ENCODE measurements at places on chromosomes 12 and 14.

- no peak for DNase-seq
Measured at GRCh38 chr14:98607341-98607910, 664.6 kb downstream of the BCL11B start.

DNA sequence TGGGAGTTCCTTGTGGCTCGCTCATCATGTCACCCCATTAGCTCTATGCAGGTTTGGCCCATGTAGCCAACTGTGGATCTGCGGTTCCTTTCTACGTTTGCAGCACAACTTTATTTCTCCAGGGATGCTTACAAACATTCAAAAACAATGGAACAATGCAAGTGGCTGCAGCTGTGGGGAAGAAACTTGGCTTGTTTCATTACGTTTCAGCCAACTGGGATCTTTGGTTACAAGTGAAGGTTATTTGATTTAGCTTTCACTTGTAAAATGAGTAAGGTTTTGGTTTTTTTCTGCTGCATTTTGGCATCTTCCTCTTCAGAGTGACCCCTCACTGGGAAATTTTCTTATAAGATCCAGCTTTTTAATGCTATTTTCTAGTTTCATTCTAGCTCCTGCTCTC, 105.9 kb downstream of the PLXNC1 start:
- DNase-seq: no peak

DNA sequence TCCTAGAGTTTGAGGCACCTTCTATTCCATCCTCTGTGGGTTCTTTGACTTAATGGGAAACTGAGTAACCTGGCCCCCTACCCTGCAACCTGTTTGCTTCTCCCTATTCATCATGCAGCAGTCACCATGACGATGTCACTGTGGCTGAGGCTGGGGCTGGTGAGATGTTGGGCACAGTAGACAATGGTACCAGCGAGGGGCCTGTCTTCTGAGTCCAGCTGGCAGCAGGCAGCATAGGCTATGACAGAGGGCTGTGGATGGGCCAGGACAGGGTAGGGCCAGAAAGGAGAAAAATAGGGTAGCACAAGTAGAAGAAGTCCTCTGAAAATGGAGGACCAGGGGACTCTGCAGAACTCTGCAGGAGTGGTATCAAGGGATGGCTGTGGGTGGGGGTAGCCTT, 2.0 kb downstream of the CIROP start:
- no peak for DNase-seq

GRCh38 chr12:25156061-25156460, 38.9 kb downstream of the DNAI7 start:
- peak; percentile 7 for DNase-seq

DNA sequence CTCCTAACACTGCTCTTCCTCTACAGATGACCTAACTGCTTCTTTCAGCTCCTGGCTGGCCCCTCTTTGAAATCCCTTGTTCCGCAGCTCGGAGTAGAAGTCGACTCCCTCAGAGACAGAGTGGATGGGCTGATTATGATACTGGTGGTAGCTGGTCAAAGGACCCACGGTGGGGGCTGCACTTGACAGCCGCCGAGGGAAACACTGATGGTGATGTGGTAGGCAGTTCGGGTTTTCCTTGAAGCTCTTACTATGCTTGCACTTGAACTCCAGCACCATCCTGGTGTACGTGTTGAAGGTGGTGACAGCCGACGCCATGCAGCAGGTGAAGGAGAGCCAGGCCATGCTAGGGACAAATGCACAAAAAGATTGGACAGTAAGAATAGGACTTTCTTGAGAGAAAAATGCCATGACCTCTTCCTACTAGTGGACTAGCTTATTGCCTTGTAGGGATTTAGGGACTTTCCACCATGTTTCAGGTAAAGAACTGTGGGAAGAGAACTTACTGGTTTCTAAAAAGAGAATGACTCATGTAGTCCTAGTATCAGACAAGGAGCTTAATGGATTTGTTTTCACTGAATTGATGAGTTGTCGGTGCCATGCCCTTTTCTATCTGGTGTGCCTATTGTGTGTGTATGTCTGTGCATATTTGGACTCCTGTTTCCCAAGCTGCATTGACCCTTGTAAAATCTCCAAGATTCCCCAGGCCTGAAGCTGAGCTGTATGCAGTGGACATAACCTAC, 18.4 kb downstream of the GSG1 start:
- no peak for DNase-seq

DNA sequence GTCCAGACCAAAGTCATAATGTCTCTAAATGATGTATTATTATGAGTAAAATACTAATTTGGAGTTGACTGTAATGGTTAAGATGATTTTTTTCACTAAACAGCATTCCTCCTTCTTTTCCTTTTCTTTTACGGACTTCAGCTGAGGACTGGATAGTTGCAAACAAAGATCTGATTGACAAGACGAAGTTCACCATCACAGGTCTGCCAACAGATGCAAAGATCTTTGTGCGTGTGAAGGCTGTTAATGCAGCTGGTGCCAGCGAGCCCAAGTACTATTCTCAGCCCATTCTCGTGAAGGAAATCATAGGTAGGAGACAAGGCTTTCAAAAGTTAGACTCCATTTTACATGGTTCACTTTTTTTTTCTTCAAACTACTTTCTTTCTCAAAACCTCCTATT, 29.8 kb upstream of the CHPT1 start:
- no peak for DNase-seq

GRCh38 chr12:102033991-102034745, 27.6 kb downstream of the WASHC3 start:
- no peak for DNase-seq

GRCh38 chr12:21526053-21526452, at the start of gene SPX:
Gene SPX (plus strand): TSS chr12:21526296. CDS start chr12:21526473, 177 bp downstream.
- DNase-seq: no peak

DNA sequence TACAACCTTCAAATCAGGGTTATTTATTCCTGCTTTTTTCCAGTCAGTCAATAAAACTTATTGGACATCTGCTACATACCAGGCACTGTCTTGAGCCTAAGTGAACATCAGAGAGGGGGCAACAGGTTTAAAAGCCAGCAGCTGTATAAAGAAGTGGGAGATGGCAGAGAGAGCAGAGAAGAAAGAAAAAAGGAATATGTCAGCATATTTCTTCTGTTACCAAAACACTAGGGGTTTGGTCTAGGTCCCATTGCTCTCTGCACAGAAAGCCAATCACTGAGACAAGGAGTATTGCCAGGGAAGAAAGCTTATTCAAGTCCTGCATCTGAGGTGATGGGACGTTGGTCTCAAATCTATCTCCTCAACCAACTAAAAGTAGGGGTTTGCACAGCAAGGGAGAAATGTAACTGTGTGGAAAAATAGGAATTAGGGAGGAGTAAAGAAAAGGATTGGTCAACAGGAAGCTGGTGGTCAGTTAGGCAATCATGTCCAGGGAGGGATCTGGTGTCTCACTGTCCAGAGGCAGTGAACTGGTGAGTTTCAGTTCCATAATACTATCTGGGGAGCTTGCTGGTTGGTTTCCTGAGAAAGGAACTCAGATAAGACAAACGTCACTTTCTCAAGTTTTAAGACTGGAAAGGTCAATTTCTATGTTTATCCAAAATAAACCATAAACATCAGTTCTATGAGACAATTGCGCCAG, 107.5 kb downstream of the PHLDA1 start:
- no peak for DNase-seq

GRCh38 chr12:75289753-75290152, 40.4 kb downstream of the CAPS2 start:
- no peak for DNase-seq

DNA sequence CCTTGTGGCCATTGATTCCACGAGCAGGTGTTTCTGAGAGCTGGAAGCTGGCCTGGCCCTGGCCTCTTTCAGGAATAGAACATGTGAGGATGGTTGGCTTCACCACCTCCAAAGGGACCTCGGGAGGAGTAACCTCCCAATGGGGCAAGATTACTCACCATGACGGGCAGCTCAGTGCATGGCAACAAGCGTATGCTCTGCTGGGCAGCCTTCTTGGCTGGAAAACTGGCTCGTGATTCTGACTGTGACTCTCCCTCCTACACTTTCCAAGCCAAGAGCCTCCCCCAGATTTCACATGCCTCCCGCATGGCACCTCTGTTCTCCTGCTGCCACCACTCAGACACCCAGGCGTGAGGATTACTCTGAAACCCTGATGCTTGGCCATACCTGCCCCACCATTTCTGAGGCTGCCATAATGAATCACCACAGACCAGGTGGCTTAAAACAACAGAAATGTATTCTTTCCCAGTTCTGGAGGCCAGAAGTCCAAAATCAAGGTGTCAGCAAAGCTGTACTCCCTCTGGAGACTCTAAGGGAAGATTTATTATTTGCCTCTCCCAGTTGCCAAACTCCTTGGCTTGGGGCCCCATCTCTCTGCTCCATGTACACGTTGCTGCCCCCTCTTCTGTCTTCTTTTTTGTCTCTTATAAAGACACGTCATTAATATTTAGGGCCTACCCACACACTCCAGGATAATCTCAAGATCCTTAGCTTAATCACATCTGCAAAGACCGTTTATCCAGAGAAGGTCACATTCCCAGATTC, 215.9 kb downstream of the CHST11 start:
- no peak for DNase-seq

DNA sequence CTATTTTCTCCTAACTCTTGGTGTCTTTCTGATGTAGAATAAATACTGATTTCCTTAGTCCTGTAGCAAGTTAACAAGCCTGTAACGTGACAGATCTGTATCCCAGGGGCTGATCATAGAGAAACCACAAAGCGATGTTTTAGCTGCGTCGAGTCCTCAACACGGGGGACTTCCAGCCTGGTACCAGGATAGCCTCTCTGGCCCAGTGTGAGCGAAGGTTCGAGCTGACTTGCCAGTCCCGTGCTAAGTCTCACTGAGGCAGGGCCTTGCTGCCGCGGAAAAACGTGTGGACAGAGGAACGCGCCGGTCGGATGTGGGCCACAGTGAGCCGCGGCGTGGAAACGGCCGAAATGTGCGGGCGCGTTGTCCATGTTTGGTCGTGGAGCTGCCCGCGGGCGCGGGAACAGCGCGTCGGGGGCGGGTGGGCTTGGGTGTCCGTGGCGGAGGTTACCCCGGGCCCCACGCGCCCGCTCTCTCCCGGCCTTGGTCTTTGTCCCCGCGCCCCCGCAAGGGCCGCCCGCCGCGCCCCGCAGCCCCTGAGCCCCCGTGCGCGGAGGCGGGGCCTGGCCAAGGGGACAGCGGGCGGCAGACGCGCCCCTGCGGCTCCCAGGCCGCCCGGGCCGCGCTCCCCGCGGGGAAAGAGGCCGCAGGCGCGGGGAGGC, 531 bp upstream of the EML1 start:
- no peak for DNase-seq

- DNase-seq: no peak
Measured at GRCh38 chr14:92495027-92495426, 18.6 kb upstream of the RIN3 start.

DNA sequence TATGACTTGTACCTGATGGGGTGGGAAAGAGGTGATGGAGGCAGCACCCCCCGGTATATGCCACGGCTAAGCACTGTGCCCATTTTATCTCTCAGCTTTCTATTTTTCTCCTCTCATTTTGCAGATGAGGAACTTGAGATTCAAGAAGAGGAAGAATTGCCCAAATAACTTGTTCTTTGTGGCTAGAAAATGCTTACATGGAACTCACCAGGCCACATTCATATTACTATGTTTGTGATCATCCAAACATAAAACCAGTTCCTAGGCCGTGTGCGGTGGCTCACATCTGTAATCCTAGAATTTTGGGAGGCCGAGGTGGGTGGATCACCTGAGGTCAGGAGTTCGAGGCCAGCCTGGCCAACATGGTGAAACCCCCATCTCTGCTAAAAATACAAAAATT, 14.5 kb upstream of the PSMD9 start:
- DNase-seq: peak; percentile 39

GRCh38 chr12:53097207-53097563, 282 bp upstream of the IGFBP6 start:
- no peak for DNase-seq

DNA sequence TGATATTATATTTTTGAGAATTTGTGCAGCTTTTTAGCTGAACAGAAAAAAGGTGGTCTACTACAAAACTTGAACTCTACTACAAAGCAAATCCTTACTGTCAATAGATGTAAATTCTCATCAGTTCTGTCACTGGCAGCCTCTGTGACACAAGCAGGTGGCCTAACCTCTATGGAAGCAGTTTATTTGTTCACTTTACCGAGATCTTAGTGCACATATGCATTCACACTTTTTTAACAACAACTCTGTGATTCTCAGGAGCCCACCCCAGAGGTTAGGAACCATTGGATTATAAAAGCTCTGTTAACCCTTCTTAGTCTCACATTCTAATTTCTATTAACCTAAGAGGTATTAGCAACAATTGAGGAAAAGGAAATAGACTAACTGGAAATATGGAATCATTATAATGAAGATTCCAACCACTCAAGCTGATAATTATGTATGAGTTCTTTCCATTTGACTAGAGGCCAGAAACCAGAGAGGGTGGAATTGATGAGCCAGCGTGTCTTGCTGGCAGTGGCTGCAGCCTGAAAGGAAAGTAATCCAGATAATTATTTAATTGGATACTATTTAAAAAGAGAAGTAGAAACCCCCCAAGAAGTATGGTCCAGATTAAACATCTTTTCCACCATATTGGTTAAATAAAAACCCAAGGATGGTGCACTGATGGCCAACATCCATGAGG, 451.1 kb downstream of the TMEM117 start:
- DNase-seq: no peak

DNA sequence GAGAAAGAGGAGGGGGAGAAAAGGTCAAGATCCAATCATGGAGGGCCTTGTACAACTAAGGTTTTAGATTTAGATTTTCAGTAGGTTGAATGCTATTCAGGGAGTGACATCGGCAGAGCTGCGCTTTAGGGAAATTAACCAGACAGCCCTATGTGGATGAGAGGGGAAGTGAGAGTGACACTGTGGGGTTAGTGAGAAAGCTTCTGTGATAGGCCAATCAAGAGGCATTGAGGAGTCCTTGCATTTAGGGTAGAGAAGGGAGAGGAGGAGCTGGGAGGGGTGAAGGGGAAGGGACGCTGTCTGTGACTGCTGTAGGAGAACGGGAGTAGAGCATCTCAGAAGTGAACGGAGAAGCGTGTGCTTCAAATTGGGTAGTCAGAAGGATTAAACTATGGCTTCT, 3.4 kb downstream of the HSD17B6 start:
- DNase-seq: no peak

DNA sequence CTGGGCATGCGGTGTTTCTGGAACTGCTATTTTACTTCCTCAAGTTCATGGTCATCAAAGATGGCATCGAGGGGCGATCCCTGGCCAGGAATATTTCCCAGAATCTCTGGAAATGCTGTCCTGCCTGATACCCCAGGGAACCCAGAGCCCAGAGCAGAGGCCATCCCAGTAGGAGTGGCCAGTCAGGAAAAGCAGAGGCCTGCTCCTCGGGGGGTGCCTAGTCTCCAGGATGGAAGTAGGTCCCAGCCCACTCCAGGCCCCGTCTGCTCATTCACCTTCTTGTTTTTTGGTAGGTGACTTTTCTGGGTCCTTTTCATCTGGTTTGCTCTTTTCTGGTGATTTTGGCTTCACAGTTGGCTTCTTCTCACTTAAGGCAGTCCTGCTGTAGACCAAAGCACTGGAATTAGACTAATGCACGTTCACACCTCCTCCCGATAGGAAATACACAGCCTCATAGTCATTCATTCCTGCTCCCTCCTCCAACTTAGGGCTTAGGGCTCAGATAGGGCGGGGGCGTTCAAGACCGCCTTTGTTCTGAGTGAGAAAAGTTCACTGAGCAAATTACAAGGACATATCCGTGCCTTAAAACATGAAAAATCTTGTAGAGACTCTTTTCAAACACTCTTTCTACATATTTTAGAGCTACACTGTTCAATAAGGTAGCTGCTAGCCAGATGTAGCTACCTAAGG, 51.1 kb downstream of the TRAFD1 start:
- no peak for DNase-seq
